ENCODE measurements at places on chromosomes 3 and 15.

- peak; percentile 93 for DNase-seq
Observed at GRCh38 chr15:34337557-34338306, at the start of gene SLC12A6. TSS of gene SLC12A6 (minus strand) at chr15:34337781. CDS start at chr15:34336680, 1,101 bp downstream.

DNA sequence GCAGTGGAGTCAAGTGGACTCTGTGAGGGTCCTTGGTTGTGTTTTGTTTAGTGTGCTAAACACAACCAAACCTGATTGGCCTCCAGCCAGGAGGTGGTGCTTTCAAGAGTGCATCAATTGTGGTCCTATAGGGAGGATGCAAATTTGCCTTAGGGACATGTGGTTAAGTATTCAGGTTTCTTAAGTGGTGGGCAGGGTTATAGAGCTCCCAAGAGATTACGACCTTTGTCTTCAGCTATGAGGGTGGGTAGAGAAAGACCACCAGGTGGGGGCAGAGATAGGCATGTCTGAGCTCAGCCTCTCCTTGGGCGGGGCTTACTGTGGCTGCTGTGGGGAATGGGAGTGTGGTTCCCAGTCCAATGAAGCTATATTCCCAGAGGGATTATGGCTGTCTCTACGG, 186.6 kb downstream of the SQOR start:
- DNase-seq, result no peak

GRCh38 chr3:102170545-102170944, 264.3 kb upstream of the ZPLD1 start:
- DNase-seq, result no peak

GRCh38 chr15:40307421-40308211, at the start of gene PLCB2:
TSS of gene PLCB2 (minus strand) at chr15:40307935. CDS start at chr15:40307672, 263 bp downstream.
- DNase-seq, result peak; percentile 61

GRCh38 chr3:102180280-102180931, 254.4 kb upstream of the ZPLD1 start:
- DNase-seq, result no peak

DNA sequence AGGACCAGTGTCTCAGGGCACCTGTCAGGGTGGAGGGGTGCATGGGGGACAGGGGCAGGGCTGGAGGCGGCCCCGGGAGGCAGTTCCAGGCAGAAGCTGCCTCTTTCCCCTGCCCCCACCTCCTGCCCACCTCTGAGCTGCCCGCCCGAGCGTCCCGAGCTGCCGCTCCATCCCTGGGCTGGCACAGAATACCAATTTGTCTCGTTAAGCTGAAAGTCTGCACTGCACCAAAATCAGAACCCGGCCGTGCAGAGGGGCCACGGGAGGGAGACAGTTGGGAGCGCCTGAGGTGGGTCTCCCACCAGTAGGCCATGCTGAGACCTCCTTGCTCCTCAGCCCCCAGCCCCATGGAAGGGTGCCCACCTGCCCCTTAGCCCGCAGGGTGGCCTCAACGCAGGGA, 1.3 kb upstream of the ATP2B2 start:
- DNase-seq, result no peak

GRCh38 chr3:130948001-130948773, 54.3 kb downstream of the ATP2C1 start:
- no peak for DNase-seq

GRCh38 chr3:114194750-114195149, 15.9 kb upstream of the DRD3 start:
- no peak for DNase-seq

DNA sequence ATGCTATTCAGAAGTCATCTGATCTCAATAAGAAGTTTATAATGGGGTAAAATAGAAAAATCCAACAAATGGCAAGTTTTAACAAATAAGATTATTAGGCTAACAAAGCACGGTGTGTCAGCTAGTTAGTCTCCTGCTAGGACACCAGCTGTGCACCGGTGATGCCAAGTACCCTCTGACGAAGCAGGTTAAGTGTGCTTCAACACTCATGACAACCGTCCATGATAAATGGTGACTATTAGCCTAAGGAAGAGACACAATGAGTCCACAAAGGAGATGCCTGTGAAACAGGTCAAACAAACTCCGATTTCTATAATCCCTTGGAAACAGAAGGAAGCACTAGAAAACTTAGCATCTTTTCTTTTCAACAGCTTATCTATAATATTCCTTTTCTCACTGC, 36.5 kb downstream of the ATP13A3 start:
- DNase-seq, result no peak

DNA sequence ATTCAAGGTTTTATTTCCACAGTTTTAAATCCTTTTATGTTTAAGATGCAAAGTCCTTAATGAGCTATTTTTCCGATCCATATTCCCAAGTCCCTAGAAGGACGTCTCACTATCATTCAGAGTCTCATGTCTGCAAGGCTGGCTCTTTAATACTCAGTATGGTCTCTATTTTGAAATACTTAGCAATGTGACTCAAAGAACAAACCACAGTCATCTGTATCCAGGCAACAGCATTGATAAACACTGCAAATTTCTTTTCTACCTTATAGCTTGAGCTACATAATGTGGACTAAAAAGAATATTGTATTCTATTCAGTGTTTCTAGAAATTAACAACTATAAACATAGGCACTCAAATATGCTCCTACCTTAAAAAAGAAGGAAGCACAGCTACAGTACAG, 588.3 kb upstream of the NAALADL2 start:
- no peak for DNase-seq

DNA sequence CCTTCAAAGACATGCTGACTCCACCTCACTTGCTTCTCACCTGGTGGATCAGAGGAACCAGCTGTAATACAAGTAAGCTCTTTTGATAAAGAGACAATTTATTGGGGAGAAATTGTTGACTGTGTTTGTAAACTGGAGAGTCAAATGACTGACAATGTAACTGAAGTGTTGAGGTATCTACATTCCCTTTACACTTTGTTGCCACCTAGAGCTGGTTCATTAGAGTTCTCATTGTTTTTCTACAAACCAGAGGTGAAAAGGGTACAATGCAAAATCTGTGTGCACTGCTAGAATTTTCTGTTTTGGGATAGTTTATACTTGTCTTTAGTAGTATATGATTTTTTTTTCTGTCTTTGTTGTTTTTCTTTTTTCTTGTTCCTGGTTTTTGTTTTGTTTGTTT, 8.7 kb upstream of the LRRC58 start:
- DNase-seq, result no peak

DNA sequence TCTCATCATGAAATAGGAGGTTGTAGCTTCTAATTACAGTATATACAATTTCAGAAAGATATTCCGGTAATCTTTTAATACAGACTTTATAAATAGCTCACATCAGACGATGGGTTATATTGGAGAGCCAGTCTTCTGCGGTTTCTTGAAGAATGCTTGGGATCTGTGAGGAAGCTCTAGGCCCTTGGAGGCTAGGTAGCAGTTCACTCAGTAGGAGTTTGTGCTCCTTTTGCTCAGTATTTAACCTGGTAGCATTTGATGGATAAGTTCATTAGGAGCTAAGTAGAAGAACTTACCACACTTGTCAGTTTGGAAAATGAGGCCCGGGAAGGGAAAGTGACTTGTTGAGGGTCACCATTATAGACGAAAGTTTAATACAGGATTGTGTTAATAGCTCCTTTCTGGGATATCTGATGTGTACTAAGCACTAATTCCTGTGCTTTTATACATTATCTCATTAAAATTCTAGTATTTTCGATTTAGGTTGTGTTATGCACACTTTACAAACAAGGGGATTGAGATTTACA, 2.8 kb downstream of the FNDC3B start:
- DNase-seq, result no peak

DNA sequence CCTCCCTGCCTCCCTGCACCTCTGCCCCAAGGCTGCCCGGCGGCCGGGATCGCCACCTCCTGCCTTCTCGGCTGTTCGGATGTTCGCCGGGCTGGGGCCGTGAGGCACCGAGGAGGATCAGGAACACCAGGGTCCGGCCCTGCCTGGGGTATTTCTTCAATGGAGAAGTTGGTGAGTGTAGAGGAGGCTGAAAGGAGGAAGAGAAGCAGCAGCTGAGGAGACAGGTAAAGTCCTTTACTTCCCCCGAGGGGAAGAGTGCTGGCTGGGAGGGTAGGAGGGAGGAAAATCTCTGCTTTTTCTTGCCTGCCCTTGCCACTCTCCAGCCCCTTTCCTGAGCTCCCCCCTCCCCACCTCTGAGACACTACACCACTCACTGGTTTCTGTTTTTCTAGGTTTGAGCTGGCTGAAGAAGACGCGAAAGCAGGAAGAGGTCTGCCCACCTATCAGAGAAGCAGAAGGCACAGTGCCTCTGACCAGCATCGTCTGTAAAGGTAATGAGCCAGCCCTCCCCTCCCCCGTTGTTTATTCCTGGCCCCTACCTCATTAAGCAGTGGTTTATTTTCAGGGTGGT, 519 bp downstream of the ASB7 start:
- no peak for DNase-seq

- no peak for DNase-seq
Observed at GRCh38 chr3:100425316-100425715, 24.0 kb downstream of the LNP1 start.

DNA sequence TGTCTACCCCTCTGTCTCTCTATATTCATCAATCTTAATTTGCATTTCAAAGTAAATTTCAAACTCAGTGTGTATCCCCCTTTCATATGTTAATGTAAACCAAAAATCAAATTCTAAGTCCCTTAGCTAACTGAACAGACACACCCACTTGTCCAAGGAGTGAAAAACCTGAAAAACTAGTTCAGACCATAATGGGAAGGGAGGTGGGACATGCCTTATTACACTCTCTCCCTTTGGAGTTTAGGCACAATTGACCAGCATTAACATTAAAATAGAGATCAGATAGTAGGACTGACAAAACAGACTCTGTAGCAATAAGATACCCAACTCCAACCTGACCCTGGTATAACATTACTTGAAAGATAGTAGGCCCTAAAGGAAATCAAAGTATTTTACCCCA, 247.7 kb upstream of the GADL1 start:
- no peak for DNase-seq

- DNase-seq, result no peak
Observed at GRCh38 chr15:90105521-90105920, 3.3 kb upstream of the IDH2 start.

All from activated CD8-positive, alpha-beta memory T cell treated with anti-CD3 and anti-CD28 coated beads, Interleukin-2, amount 50 U/mL, for 4 hours (primary cell).